ENCODE measurements at places on chromosomes 12 and 14.

DNA sequence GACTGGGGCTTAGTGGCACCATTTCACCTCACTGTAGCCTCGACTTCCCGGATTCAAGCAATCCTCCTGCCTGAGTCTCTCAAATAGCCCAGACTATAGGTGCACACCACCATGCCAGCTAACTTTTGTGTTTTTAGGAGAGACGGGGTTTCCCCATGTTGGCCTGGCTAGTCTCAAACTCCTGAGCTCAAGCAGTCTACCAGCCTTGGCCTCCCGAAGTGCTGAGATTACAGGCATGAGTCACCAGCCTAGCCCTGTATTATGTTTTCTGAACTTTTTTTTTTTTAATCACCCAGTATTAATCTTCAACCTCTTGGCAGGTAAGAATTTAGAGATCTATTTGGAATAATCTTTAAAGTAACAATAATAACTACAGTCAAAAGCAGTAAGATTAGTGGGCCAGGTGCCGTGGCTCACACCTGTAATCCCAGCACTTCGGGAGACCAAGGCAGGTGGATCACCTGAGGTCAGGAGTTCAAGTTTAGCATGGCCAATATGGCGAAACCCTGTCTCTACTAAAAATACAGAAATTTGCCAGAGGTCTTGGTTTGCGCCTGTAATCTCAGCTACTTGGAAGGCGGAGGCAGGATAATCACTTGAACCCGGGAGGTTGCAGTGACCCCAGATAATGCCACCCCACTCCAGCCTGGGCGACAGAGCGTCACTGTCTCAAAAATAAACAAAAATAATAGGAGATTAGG is 8.6 kb downstream of the NANOG start:
- DNase-seq = no peak

DNA sequence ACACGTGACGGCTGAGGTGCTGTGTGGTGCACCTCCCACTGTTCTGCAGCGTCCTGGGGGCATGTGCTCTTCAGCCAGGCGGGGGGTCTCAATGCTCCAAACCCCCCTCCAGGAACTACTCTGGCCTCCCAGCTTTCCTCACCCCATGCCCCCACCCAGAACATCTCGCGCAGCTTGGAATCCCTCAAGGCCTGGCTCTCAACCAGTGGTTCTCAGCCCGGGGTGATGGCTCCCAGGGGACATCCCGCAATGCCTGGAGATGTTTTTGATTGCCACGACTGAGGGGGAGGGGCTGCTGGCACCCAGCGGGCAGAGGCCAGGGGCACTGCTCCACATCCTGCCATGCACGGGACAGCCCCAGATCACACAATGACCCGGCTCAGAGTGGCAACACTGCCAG is 78.9 kb upstream of the DICER1 start:
- DNase-seq = no peak

GRCh38 chr12:21350975-21351374 is 16.3 kb upstream of the SLCO1A2 start:
- DNase-seq = no peak

DNA sequence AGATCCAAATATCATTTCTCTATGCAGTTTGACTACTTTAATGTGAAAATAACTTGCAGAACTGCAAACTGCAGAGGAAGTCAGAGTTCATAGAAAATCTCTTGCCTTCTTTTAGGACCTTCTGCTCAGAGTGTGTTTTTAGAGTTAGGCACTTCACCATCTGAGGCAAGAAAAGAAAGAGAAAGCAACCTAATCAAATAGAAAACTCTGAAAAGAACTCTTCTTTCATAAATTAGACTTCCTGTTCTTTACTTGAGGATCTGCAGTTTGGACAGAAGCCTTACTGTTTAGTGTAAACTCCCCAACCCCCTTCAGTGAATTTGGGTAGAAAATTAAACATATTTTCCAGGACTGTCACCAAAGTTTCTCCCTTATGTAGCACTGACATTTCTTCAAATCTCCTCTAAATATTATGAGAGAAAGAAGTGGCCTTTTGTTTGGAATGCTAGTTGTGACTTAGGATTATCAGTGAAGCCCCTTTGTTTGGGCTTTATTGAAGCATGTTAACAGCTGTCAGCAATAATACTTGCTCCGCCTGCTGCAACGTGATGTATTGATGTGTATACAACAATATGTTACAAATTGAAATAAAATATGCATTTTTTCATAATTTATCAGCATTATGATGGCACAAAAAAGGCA is 99.5 kb downstream of the PDZRN4 start:
- DNase-seq = no peak

GRCh38 chr14:50363714-50364111 is 33.0 kb downstream of the CDKL1 start:
- DNase-seq = no peak
